Pancreas (tissue), 10 donors: ENCODE measurements at places on chromosomes 4 and X. TPM values are rescaled to one million over a fixed set of nuclear protein-coding genes. Genes with fewer than 3 reads are reported as not detected.
A peak's percentile ranks its signal among the peaks of the same experiment; 100 is the strongest.

The FATE1 gene
- not detected for total RNA-seq

The MAGEA2 gene
- total RNA-seq: not detected

- no peaks in the 10 kb centered on the region for H3K36me3 ChIP-seq
- no peak overlapping the region for H3K4me3 ChIP-seq
- DNase-seq: no peak
- no peaks in the 10 kb centered on the region for H3K27me3 ChIP-seq
Observed at GRCh38 chrX:65045001-65045400, 68.8 kb upstream of the ZC4H2 start.

DNA sequence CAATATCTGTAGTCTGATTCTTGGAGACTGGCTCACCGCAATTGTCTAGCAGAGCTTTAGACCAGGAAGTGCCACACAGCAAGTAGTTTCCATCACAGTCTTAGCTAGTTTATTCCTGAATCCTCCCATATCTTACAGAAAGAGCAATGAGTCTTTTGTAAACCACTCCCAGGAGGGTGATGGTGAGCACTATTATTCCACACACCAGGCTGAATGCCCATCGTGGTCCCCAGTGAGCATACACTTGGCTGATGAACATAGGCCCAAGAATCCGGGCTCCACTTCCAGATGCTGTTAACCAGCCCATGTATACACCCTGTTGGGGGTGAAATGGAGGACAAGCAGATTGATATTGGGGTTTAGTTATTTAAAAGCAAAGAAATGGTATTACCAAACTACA is 39.8 kb downstream of the PLK4 start:
- no peaks in the 10 kb centered on the region for H3K27me3 ChIP-seq
- H3K4me3 ChIP-seq: no peak overlapping the region
- H3K4me1 ChIP-seq: no peaks in the 10 kb centered on the region
- H3K36me3 ChIP-seq: peaks cover 23% of the 10 kb centered on the region
- DNase-seq: no peak

DNA sequence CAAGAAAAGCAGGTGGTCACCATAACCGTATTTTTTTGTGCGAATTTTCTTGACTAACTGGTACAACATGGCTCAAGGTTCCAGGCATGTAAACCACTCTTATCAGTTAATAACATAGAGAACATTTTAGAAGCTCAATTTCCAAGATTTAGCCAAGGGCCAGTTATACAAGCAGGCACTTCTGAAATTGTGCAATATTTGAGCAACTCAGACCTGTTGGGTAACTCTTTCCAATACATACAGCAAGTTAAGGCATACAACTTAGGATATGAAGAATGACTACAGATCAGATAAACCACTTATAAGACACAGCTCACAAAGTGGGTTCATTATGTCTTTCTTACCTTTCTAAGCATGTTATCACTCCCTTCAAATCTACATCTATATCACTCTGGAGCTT is 43.9 kb downstream of the ZNF280C start:
- no peaks in the 10 kb centered on the region for H3K27me3 ChIP-seq
- no peaks in the 10 kb centered on the region for H3K36me3 ChIP-seq
- no peaks in the 10 kb centered on the region for H3K4me1 ChIP-seq
- H3K27ac ChIP-seq: no peak overlapping the region

GRCh38 chr4:120266602-120267001 is 200.0 kb upstream of the MAD2L1 start:
- no peaks in the 10 kb centered on the region for H3K36me3 ChIP-seq
- H3K27me3 ChIP-seq: no peaks in the 10 kb centered on the region
- H3K4me1 ChIP-seq: no peaks in the 10 kb centered on the region

- DNase-seq: no peak
- no peak overlapping the region for H3K27ac ChIP-seq
- no peaks in the 10 kb centered on the region for H3K27me3 ChIP-seq
Observed at GRCh38 chrX:50778272-50778671, 35.7 kb downstream of the SHROOM4 start.

- H3K36me3 ChIP-seq: no peaks in the 10 kb centered on the region
- no peaks in the 10 kb centered on the region for H3K27me3 ChIP-seq
- no peaks in the 10 kb centered on the region for H3K4me1 ChIP-seq
Observed at GRCh38 chr4:175407926-175408325, 404.1 kb downstream of the GPM6A start.

GRCh38 chrX:149962859-149963757 is 24.8 kb upstream of the EOLA2 start:
- no peak overlapping the region for H3K27ac ChIP-seq
- DNase-seq: no peak
- peaks cover 2% of the 10 kb centered on the region for H3K4me1 ChIP-seq
- H3K4me3 ChIP-seq: no peak overlapping the region
- H3K36me3 ChIP-seq: no peaks in the 10 kb centered on the region

DNA sequence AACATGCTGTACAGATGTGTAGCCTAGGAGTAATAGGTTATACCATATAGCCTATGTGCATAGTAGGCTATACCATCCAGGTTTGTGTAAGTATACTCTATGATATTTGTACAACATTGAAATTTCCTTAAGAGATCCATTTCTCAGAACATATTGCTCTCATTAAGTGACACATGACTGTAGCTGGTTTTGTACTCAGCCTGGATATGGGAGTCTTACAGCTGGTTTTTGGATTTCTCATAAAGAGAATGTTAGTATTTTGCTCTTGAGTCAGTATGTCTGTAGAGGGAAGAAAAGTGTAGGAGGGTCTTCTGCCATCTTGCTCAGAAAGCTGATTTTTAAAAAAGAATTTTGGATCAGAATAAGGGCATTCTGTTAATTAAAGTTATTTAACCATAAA is 85.3 kb downstream of the SMARCA5 start:
- H3K27me3 ChIP-seq: no peaks in the 10 kb centered on the region
- no peaks in the 10 kb centered on the region for H3K4me1 ChIP-seq

DNA sequence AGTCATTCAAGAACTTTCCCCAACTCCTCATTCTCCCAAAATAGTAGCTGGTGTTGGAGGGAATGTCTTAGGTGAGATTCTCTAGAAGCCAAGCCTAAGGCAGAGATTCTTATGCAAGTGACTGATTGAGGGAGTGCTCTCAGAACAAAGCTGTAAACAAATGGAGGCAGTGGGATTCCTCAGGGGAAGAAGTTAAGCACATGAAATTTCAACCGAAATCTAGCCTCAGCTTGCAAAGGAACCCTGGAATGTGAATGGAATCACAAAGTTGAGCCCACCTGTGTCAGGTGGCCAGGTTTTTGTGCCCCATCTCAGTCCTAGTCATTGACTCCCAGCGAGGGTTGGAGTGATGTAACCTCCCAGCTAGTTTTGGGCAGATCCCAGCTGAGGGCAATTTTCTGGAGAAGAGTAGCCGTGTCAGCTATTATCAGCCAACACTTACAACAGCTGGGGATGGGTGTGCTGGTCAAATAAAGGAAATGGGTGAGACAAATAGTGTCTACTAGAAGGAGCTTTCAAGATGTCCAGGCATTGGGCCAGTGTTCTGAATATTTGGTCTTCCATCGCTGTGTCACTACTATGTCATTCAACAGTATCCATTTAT is 29.7 kb upstream of the FGF2 start:
- no peak overlapping the region for H3K4me3 ChIP-seq
- no peaks in the 10 kb centered on the region for H3K36me3 ChIP-seq

DNA sequence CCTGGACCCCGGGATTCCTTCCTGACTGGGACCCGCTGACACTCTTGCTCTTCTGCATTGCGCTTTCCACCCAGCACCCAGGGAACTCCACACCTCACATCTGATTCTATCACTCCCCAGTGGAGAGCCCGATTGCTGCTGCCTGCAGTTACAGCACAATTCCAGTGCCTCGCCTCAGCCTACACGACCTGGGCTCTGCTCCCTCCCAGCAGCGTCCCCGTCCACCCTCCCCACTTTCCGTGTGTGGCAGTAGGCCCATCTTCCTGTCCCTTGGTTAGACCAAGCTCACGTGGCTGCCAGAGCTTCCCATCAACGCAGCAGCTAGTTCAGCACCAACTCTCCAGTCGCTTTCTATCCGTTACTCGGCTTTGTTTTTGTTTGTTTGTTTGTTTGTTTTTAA is 66.6 kb upstream of the SORBS2 start:
- no peaks in the 10 kb centered on the region for H3K36me3 ChIP-seq
- H3K4me3 ChIP-seq: no peak overlapping the region
- no peak for DNase-seq
- no peaks in the 10 kb centered on the region for H3K27me3 ChIP-seq
- no peak overlapping the region for H3K27ac ChIP-seq
- peaks cover 11% of the 10 kb centered on the region for H3K4me1 ChIP-seq

DNA sequence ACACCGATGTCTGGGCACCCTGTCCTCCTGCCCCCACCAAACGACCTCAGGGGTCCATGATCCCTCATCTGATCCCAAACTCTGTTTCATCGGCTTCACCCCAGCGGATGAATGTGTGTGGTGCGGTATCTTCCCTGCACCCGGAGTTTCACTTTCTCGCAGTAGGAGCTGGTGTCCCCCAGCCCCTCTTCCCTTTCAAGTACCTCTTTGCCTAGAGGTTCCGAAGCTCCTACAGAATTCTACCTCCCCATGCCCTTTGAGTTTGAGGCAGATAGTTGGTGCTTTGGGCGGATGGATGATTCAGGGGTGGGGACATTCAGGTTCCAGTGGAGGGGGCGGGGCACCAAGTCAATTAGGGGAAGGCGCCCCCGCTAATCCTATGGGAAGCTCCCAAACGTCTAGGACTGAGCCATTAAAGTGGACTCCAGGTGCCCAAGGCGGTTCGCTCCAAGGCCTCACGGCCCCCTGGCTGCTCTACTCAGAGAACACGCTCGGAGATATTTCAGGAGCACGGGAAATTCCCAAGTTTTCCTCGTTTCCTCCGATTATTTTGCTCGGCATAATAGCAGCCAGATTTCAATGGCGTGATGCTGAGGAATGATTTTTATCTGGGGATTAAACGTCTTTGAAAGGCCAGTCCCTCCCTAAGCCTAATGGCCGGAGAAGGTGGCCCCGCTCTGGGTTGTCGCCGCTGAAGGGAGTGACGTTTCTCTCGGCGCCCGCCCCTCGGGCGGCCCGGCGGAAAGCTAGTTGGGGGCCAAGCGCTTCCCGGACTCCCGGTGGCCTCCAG is 1.3 kb downstream of the MSX1 start:
- H3K27me3 ChIP-seq: peaks cover 6% of the 10 kb centered on the region
- no peak for DNase-seq
- peak overlapping the region; percentile 84 for H3K4me3 ChIP-seq
